IMR-90 (cell line): ENCODE measurements at places on chromosomes 13 and 19. TPM values are rescaled to one million over a fixed set of nuclear protein-coding genes. Genes with fewer than 3 reads are reported as not detected.

Gene S1PR2
- 14.0 and 16.7 TPM in 2 replicates for total RNA-seq

Gene SLC25A41
- total RNA-seq, result not detected in 2 replicates

Gene ANKRD10
- total RNA-seq, result 18.3 and 24.2 TPM in 2 replicates

Gene ZNF534
- not detected in 2 replicates for total RNA-seq

DNA sequence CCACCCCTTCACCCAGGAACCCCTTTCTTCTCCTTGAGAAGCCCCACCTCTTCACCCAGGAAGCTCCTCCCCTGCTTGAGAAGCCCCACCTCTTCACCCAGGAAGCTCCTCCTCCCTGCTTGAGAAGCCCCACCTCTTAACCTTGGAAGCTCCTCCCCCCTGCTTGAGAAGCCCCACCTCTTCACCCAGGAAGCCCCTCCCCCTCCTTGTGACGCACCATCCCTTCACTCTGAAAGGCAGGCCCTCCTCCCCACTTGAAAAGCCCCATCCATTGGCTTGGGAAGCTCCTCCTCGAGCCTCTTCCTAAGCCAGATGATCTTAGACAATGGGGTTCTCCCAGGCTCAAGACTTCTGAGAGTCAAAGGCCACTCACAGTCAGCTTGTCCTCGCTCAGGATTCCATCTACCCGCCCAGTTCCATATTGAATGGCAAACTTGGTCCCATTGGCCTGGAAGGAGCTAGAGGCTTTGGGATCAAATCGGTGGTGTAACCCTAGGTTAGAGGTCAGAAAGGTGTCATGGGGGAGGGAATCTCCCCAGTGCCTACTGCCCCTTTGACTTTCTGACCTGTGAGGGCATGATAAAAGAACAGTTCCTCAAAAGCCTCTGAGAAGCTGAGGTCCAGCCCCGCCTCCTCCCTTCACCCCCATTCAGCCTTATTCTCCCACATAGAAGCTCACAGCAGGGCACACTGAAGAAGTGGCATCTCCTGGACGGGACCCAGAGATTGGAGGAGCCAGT lies 4.0 kb downstream of the NAPSA start:
- no peak for DNase-seq

DNA sequence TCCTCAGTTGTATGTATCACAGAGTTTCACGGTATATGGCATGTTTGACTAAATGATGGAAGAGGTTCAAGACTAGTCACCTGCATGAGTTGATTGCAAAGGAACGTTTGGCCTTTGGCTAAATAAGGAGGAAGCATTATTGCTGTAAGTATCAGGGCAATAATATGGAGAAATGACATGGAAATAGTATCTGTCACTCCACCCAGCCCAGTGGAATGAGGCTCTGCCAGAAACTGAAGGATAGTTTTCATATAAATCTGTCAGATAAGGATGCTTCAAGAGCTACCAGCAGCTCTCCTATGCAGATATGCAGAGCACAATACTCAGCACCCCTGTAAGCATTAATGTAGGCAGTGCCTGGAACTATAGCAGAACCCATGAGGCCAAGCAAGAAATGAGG lies 55.7 kb upstream of the DCT start:
- DNase-seq, result no peak

DNA sequence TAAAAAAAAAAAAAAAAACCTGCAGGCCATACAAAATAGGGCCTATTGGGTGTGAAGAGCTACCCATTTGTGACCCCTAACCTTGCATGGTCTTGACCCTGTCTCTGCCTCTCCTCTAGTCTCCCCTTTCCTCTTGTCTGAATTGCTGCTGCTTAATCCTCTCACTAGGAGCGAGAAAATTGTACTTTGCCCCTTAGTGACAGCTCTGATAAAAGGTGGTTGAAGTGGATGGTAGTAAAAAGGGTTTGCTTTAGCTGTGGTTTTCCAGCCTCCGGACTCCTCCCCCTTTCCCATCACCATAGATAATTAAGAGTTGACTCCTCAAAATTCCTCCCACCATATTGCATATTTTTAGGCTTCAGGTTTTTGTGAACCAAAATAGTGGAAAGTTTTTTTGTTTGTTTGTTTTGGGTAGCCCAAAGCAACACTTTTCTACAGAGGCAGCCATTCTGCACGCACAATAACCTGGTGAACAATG lies 23.5 kb downstream of the ACTN4 start:
- no peak for DNase-seq

DNA sequence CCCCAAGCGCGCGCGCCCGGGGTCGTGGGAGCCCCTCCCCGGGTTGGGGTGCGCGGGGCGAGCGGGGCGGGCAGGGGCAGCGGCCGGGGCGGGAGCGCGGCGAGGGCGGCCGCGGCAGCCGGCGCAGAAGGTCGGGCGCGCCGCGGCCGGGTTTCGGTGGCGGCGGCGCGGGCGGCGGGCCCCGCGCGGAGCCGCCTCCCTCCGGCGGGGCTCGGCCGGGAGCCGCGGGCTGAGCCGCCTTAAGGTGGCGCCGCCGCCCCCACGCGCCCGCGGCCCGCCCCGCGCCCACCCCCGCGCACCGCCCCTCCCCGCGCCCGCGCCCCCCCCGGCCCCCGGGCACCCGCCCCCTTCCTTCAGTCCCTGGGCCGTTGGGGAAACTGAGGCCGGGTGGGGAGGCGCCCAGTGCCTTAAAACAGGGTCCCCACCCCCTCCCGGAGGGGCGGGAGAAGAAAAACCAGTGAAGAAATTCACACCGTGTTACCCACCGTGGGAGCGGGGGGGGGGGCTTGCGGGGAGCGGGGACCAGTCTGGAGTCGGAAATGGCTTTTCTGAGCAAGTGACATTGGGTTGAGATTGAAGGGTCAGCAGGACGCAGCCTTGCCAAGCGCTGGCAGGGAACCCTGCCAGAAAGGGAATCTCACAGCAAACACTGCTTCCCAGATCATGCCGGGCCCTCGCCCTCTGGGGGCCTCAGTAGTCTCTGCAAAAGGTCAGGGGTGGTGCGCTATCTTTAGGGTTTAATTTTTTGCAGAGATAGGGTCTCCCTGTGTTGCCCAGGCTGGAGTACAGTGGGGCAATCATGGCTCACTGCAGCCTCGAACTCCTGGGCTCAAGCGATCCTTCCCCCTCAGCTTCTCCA lies at the start of gene TLE2:
Gene TLE2 (minus strand): TSS at position 216 of the 859 bp plus-strand sequence. CDS start 376 bp downstream, outside the sequence.
- DNase-seq, result no peak

- no peak for DNase-seq
Observed at GRCh38 chr13:30997697-30998096, 65.2 kb downstream of the TEX26 start.

GRCh38 chr13:77916488-77916887 lies 2.1 kb downstream of the EDNRB start:
- DNase-seq, result no peak

DNA sequence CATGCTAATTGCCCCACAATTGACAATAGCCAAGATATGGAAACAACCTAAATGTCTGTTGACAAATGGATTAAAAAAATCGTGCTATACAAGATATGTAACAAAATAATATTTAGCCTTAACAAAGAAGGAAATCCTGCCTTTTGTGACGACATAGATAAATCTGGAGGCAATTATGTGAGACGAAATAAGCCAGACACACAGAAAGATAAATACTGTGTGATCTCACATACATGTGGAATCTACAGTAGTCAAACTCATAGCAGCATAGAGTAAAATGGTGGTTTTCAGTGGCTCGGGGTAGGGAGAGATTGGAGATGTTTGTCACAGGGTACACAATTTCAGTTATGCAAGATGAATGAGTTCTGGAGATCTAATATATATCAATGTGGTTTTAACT lies 895.8 kb downstream of the SLITRK6 start:
- no peak for DNase-seq

DNA sequence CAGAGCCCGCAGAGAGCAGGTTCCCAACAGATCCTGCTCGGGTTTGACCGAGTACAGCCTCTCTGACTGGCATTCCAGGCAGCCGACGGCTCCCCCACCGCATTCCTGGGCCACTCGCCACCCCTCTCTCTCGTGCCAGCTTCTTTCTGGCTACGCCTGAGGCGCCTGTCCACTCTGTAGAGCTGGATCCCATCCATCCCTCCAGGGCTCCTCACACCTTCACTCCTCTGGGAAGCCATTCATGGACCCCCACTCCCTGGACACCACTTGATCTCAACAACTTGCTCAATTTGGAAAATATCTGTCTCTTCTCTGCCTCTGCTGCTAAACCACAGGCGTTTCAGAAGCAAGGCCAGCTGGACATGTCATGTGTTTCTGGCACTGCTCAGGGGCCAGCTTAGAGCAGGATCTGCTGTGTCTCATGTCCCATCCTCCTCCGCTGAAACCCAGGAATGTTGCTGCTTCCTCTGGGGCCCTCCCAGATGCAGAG lies 30.6 kb upstream of the ATP1A3 start:
- DNase-seq, result peak; percentile 48

GRCh38 chr13:94242554-94242953 lies 236.9 kb downstream of the DCT start:
- DNase-seq, result no peak
